NB4 (cell line): ENCODE measurements at places on chromosomes 16 and 17.

- DNase-seq: no peak
Measured at GRCh38 chr16:66440970-66441369, 13.9 kb downstream of the BEAN1 start.

DNA sequence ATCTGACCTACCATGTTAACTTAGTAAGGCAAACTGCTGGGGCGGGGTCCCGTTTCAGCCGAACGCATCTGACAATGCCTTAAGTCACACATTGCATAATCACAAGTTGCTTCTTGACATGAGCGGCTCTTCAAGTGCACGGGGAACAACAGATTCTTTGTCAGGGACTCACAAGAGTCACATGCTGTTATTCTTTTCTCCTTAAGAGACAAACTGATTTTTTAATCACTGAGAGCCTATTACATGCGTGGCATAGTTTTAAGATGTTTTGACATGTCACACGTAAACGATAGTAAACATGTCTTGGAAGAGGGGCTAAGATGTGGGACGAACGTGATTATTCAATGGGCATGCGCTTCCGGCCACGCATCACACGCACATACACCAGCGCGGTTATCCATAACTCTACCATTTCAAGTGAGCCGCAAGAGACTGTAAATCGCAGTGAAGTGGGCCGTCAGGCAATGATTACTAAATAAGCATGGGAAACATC, 63.4 kb downstream of the ADCY9 start:
- peak; percentile 88 for DNase-seq

GRCh38 chr17:80279895-80280294, 19.2 kb downstream of the RNF213 start:
- DNase-seq: no peak

GRCh38 chr17:42509409-42509808, 26.6 kb upstream of the NAGLU start:
- DNase-seq: no peak

DNA sequence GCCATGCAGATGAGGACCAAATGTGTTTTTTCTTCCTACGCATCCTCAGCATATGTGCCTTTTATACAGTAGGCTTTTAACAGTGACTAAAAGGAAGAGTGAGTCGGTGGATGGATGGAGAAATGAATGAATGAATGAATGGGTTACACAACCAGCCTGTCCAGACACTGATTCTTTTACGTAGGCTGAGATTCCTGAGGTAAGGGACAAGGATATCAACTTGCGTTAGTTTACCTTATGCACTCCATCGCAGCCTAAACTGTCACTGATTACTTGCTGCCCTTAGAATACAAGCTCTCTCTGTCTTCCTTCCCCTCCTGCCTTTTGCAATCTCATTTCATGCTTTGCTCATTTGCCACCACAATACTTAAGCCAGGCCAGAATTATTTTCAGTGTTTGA, 59.0 kb downstream of the RBFOX1 start:
- no peak for DNase-seq

DNA sequence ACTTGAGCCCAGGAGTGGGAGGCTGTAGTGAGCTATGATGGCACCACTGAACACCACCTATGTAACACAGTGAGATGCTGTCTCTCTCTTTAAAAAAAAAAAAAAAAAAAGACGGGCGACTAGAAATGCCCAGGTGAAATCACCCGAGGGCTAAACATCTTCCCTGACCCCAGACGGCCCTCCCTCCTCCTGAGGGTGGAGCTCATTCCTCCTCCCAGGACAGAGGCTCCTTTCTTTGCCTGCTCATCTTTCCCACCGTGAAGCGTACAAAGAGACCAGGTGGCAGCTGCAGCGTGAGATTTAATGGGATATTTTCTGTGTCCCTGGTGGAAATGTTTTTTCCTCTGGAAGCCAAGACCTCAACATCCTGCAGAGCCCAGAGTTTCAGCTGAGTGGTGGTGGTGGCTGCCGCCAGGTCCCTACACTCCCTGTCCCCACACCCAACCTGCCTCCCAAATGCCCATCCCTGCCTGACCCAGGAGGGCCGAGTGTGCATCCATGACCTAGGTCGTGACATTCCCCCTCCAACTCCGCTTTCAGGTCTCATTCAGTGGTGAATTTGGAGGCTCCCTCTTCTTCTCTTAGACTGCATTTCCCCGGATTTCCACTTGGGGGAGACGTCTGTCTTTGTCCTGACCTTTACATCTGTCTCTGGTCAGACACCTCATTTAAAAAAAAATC, 14.4 kb upstream of the GPRC5B start:
- DNase-seq: peak; percentile 61

GRCh38 chr16:89828199-89828869, at the start of gene SPIRE2:
TSS of gene SPIRE2 (plus strand) at chr16:89828475. CDS start at chr16:89828551, 76 bp downstream.
- peak; percentile 84 for DNase-seq

GRCh38 chr17:43613917-43614316, 47.8 kb downstream of the MEOX1 start:
- no peak for DNase-seq

GRCh38 chr16:996681-997080, 15.1 kb downstream of the SOX8 start:
- no peak for DNase-seq

DNA sequence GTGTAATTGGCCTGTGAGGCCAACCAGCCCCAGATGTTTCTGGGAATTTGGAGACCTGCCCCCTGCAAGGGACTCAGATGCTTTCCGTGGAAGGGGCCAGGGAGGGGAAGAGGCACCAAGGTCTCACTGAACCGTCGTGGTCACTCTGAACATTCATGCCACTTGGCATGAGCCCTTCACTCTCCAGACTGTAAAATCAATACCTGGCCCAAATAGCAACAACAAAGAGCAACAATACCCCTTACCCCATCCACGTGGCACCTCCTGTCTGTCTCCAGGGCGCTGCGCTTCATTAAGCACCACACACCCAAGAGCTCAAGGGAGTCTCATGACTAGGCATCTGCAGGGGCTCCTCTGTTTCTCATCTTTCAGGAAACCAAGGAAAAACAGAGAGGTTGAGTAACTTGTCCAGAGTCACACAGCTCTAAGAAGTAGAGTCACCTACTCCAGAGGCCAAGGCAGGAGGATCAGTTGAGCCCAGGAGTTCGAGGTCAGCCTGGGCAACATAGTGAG, 52.8 kb downstream of the SOCS1 start:
- no peak for DNase-seq
